ENCODE measurements at places on chromosomes 12 and 14. TPM values are rescaled to one million over a fixed set of nuclear protein-coding genes. Genes with fewer than 3 reads are reported as not detected.

DNA sequence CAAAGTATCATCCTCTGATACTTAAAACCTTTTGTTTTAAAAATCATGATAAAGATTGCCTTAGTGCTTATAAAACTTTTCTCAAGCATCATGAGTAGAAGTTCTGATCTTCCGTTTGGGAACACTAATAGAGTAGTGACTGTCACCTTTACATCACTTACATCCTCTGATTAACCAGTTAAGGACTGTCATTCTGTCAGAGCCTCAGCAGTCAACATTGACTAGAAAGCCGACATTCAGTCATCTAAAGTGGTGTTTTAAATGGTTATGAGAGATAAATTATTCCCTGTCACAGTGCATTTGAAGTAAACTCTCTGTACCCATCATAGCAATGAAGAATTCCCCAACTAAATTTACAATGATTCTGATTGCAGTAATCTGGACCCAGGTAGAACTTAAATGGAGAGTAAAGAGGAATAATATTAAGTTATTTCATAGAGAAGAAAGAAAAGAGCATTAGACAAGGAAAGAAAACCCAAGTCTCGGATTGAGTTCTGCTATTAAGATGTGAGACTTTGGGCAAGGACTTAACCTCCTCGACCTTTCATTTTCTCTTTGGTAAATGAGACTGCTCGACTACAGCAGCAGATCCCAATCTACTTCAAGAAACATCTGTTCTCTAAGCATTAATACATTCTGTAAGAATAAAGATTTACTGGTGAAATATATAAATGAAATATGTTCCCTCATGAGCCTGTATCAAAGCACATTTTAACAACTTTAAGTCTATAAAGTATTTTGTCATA is 563.9 kb upstream of the LMO3 start:
- no peak for DNase-seq

GRCh38 chr12:53738406-53739213 is 11.4 kb upstream of the CALCOCO1 start:
- DNase-seq = no peak

GRCh38 chr12:93784339-93785086 is 107.3 kb downstream of the CRADD start:
- no peak for DNase-seq

GRCh38 chr12:24494401-24494800 is 454.5 kb downstream of the BCAT1 start:
- DNase-seq = no peak

GRCh38 chr12:54560374-54560858 is 11.0 kb downstream of the PDE1B start:
- DNase-seq = peak; percentile 83

GRCh38 chr14:101075801-101076413 is 172.4 kb upstream of the RTL1 start:
- DNase-seq = no peak

CFAP251 gene
- 9.6 TPM for polyA plus RNA-seq

TC2N gene
- 30.5 TPM for polyA plus RNA-seq

TAS2R42 gene
- not detected for polyA plus RNA-seq

Measured in right lung (tissue), 10 donors.